Activated naive CD4-positive, alpha-beta T cell treated with anti-CD3 and anti-CD28 coated beads, Interleukin-2, amount 10 ng/mL, durations not matched to agents 5 hours and 36 hours (primary cell): ENCODE measurements at places on chromosomes 16 and 17. TPM values are rescaled to one million over a fixed set of nuclear protein-coding genes. Genes with fewer than 3 reads are reported as not detected.

Gene SMIM36
- total RNA-seq, result not detected

Gene KRTAP9-2
- total RNA-seq, result not detected

Gene NOTUM
- total RNA-seq, result 0.34 TPM

Gene HOXB6
- not detected for total RNA-seq

Gene TBX21
- 11.8 TPM for total RNA-seq

Gene NPIPB8
- total RNA-seq, result not detected
